ENCODE measurements at places on chromosomes 2 and 18.

- DNase-seq: no peak
These were observed 232.0 kb upstream of the SLC14A2 start for GRCh38 chr18:45383228-45383627.

- no peak for DNase-seq
These were observed 40.2 kb upstream of the SKA1 start for GRCh38 chr18:50334546-50335152.

- no peak for DNase-seq
These were observed 699 bp upstream of the RAPGEF4 start for GRCh38 chr2:172734711-172735581.

- DNase-seq: no peak
These were observed 465.8 kb upstream of the MEIS1 start for GRCh38 chr2:65969161-65969560.

DNA sequence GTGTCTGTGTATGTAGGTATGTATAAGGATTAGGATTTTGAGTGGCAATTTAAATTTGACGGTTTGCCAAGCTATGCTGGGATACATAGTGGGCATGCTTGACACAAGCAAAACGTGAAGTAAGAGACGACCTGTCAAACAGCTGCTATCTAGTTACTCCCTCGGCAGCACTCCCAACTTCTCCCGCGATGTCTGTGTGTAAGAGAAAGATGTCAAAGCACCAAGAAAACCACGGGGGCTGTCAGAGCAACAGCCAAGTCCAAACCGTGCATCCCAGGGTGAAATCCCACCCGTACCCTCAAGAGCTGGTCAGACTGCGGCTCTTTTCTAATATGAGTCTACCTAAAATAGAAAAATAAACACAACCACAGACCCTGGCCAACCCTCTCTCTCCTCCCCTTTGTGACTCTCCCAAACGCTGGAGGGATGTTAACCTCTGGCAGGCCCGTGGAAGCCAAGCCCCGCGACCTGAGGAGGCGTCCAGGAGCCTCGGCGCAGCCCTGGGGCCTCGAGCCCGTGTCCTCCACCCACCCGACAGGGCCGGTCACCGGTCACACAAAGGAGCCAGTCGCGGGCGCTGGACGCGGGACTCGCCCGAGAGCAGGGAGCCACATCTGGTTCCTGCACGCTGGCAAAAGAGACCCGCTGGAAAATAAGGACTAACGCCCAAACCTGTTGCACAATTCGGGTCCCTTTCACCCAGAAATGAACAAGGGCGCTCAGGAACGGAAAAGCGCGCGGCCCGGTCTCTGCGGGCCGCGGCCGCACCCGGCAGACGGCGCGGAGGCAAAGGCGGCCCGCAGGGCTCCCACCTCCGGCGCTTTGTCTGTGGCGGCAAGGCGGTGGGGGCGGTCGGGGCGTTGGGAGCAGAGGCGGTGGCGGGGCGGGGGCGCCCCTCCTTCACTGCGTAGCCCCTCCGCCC is 925 bp downstream of the SESTD1 start:
- peak; percentile 40 for DNase-seq

DNA sequence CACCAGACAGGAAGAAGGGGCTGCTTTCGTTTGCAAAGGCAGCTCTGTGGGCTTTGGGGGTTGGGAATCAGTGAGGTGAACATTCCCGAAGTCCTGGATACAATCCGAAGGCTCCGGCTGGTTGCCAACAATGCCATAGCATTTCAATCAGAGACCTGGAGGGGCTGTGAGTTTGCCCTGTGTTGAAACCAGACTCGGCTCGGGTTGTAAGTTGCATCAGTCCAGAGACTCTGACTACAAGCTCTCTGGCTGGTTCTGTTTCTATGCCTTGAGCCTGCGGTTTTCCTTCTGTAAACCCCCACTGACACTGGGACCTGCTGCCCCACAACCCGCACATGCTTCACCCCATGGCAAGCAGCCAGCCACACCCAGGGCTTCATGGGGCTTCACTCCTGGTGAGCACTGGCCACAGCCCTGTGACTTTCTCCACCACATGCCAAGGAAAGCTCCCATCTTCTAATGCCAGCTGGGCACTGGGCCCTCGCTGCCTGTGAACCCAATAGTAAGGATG is 85.7 kb upstream of the ODC1 start:
- DNase-seq: no peak

DNA sequence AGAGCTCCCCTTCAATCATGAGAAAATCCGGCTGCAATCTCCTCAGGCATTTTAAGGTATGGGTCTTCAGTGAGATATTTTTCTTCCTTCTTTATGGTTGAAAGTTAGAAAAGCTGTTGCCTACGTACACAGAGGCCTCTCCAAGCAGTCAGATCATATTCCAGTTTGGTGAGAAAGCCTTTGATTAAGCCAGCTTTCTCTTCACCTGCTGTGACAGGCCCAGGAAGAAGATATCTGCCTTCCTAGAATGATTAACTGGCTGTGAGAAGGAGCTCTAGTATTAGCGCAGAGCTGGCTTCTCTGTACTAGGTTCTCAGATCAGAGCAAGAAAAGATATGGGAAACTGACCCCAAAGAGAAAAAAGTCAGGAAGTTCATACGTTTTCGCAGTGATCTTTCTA is 585.0 kb upstream of the CHAC2 start:
- no peak for DNase-seq

- no peak for DNase-seq
These were observed 6.1 kb upstream of the PXDN start for GRCh38 chr2:1750270-1750932.

DNA sequence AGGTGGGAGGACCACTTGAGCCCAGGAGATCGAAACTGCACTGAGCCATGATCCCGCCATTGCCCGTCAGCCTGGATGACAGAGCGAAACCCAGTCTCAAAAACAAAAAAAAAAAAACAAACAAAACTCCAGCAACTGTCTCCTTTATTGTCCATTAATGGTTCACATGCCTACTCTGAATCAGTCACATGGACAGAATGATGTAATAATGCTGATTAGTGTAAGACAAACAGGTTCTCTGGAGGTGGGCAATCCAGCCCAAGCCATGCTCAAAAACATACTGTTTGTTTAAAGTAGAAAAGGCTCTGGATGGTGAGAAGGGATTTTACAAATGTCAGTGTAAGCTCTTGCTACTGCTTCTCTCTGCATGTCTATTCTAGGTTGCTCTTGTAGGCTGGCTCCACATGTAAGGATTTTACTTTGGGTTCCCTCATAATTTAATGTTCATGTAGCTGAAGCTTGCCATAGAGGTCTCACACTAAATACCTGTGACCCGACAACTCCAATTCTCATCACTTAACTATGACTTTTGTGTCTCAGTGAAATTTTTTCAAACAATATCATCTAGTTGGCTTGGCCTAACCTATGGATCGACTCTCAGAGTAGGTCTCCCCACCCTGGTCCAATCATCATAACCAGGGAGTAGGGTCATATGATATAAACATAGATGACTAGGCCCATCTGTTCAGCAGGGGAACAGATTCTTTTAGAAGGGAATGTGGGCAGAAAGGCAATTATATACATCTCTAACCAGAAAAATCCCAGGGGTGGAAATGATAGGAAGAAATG is 83.9 kb upstream of the SLC39A10 start:
- no peak for DNase-seq

DNA sequence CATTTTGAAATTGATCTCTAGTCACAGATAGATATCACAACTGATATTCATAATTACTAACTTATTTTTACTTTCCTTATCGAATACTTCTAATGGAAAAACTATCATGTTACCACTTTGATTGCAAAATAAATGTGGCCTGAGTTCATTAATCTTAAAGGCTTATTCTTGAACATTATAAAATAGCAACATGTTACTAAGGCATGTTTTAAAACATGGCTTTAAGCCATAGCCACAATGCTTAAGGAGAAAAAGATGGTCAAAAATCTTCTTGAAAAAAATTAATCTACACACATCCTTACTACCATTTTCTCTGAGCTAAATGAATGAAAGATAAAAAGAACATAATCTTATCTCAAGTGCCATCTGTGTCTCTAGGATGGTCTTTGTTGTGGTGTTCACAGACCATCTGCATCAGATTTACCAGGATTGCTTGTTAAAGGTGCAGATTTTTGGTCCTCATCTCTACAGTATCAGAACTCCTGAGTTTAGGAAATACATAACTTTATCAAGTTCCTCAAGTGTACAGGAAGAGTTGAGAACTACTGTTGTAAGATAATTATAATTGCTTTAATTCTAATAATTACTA is 15.3 kb downstream of the MTX2 start:
- no peak for DNase-seq

DNA sequence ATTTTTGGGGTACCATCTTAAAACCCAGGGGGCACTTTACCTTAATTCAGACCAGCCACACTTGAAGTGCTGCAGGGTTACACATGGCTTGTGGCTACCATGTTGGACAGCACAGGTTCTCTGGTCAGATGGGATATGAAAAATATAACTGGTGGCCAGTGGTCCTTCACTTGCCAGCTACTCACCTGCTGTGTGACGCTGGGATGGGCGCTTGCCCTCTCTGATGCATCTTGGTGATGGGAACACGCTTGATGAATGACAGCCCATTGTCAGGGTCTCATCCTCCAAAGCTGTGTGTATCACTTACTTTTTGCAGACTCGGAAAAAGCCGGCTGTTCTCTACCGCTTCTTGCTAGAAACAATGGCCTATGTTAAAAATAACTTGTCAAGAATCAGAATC is 22.5 kb downstream of the HJURP start:
- DNase-seq: no peak

DNA sequence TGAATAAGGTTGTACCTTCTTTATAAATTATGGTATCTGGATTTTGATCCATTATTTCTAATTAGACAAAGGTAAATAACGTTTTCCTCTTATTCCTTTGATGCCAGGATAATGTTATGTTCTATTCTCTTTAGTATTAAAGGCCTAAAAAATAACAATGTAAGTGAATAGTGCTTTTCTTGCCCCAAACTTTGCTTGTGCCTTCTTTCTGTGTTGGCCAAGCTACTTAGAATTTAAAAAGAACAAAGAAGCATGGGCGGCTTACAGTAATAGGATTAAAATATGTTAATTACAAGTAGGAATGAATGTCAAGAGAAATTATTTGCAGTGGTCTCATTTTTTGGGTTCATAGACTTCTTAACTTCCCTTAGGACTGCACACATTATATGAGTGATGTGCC is 105.0 kb upstream of the FSIP2 start:
- no peak for DNase-seq

- peak; percentile 19 for DNase-seq
These were observed 265.5 kb downstream of the CYRIA start for GRCh38 chr2:16400127-16400623.

GRCh38 chr18:58177004-58177717 is 133.1 kb downstream of the NEDD4L start:
- no peak for DNase-seq

DNA sequence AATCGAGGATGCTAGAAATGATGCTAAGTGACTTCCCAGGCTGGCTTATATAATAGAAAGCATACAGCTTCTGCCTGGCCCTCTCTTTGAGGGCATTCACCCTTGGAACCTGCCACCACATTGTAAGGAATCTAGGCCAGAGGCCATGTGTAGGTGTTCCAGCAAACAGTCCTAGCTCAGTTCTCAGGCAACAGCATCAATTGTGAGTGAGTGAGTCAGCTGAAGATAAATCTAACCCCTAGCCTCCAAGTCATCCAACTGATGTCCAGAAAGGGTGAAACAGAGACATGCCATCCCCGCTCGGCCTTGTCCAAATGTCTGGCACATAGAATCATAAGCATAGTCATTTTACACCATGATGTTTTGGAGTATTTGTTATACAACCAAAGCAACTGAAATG is 324.3 kb upstream of the KLHL14 start:
- no peak for DNase-seq

GRCh38 chr2:106561803-106562202 is 74.6 kb downstream of the CD8B2 start:
- DNase-seq: no peak

DNA sequence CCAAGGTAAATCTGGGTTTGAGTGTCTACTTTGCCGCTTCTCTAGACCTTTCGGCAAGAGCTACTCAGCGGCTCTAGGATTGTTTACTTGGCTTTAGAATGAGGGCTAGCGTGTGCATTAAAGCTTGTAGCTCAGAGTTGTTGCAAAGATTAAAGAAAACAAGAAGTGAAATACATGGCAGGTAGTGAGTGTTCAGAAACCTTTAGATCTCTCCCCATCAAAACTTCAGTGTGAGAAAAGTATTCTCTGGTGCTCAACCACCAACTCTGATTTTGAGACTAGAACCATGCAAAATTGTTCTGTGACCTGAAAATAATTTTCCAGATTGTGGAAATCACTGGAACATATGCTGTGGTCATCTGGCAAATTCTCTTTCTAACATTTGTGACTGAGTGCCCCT is 512.0 kb downstream of the CMPK2 start:
- no peak for DNase-seq

GRCh38 chr2:64839844-64840243 is 149.4 kb upstream of the SLC1A4 start:
- DNase-seq: peak; percentile 37

DNA sequence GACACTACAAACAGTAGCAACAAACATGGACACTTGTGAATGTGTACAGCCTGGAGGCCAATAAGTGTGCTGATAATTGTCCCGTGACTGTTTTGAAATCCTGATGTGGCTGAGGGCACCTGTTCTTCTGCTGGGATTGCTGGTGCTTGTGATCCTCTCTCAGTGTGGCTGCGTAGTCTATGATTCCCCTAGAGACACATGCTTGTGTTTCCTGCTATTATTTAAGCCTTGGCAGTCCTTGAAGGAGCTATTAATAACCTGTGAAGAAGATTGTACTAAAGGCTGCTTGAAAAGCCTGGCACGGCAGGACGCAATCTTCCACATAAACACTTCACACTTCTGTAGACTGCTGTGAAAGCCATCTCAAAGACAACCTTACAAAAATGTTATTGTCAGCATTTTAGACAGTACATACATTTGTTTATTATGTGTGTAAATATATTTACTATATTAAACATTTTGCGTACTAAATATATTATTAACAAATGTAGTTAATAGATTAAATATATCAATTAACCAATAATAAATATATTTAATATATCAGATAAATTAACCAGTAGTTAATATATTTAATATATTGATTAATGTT is 71.4 kb downstream of the GALR1 start:
- no peak for DNase-seq

DNA sequence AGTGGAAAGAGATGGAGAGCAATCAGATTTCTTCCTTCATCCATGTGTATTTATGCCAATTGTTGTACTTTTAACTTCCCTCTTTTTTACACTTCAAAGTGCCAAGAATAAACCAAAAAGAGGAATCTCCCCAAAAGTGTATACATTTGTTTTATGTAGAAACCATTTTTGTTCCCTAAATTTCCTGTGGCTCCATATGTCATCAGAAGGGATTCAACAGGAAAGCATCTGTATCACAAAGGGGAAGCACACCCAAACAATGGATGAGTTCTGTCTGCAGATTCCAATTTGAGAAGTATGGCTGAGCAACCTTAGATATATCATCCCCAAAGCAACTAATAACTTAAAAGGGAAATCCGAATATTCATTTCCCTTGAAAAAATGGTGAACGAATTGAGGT is 275.0 kb downstream of the MREG start:
- no peak for DNase-seq

- DNase-seq: no peak
These were observed 275.7 kb downstream of the PDE11A start for GRCh38 chr2:177796654-177797415.

DNA sequence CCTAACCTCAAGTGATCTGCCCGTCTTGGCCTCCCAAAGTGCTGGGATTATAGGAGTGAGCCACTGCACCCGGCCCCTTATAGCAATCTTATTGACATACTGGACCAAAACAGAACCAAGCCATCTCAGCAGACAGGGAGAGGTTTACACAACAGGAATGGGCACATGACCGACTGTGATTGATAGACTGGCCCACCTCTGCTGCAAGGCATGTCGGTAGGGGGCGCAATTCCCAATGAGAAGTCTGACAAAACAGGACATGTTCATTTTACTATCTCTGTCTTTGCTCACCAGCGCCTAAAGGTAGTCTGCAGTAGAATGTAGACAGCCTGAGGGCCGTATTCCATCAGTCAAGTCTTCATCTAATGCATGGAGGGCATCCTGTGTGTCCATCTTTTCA is 2.0 kb downstream of the LYPD6B start:
- peak; percentile 28 for DNase-seq
